EL (cell line): ENCODE measurements at places on chromosomes 6 and 20.
A peak's percentile ranks its signal among the peaks of the same experiment; 100 is the strongest.

DNA sequence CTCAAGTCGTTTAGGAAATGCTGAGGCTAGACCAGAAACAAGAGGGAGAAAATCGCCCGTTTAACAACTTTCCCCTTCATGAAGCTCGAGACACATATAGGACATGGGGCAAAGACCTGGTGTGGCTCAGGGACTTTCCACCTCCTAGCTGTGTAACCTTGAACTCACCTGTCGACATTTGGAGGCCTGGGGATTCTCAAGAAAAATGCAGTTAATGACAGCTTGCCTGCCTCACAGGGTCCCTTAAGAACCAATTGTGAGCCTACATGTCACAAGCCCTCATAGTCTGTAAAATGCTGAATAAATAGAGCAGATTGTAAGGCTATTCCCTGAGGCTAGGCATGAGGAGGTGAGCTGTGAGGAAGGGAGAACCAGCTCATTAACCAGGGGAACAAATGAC is 35.1 kb downstream of the MGME1 start:
- no peak for DNase-seq

- no peak for DNase-seq
Observed at GRCh38 chr6:3869632-3870527, 20.7 kb downstream of the FAM50B start.

DNA sequence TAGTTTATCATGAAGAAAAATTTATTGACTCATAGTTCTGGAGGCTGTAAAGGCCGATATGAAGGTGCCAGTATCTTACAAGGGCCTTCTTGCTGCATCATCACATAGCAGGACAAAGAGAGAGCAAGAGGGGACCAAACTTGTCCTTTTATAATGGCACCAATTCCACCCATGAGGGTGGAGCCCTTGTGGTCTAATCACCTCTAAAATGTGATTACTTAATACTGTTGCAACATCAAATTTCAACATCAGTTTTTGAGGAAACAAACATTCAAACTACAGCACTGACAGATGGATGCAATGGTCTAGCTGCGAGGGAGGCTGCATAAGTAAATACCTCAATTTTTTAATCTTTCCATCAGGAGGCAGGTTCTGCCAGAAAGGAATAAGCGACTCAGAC is 76.7 kb upstream of the LAMA2 start:
- DNase-seq = no peak

GRCh38 chr20:47009784-47010183 is 115.1 kb downstream of the EYA2 start:
- no peak for DNase-seq

DNA sequence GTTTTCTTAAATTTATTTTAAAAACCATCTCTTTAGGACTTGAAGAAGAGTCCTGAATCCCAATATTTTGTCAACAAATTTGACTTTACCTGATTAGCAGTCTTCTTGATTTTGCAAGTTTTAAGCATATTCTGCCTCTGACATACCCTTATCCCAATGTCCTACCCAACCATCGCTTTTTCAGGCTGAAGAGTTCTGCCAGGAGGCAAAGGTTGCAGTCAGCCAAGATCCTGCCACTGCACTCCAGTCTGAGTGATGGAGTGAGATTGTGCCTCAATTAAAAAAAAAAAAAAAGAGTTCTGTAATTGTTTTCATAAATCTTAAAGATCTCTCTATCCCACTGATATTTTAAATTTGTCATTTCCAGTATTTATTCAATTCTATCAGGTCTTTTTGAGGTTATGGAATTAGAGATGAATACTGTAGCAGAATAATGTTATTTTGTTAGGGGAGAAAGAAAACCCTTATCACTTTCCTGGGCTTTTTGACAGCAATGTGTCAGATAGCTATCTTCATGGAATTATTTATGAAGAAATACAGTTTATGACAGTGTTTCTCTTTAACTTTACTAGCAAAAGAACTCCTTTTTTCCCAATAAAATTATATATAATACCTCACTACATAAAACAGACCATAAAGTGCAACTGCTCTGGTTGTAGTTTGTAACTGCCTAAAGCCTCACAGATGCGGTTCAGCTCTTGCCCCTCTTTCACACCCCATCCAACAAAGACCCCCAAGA is 78.2 kb downstream of the IBTK start:
- no peak for DNase-seq

DNA sequence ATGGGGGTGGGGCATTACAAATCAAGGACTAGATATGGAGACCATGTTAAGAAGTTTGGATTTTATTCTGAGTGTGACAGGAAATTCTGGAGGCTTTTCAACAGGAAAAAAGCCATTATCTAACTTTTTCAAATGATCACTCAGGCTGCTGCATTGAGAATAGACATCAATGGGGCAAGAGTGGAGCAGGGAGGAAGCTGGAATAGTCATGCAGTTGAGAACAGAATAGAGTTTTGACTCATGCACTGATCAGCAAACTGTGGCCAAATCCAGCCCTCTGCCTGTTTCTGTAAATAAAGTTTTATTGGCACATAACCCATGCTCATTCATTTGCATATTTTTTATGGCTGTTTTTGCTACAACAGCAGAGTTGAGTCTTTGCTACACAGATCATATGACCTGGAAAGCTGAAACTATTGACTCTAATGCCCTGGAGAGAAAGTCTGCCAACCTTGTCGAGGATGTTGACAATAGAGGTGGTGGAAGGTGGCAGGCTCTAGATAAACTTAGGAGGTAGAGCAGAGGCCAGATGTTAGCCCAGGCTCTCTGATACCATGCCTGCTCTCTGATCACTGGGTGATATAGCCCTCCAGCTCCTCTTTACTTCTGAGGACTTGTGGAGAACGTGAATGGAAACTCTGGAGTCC is 441.8 kb downstream of the PTPRT start:
- DNase-seq = no peak

- no peak for DNase-seq
Observed at GRCh38 chr6:153758516-153758915, 280.5 kb upstream of the OPRM1 start.

DNA sequence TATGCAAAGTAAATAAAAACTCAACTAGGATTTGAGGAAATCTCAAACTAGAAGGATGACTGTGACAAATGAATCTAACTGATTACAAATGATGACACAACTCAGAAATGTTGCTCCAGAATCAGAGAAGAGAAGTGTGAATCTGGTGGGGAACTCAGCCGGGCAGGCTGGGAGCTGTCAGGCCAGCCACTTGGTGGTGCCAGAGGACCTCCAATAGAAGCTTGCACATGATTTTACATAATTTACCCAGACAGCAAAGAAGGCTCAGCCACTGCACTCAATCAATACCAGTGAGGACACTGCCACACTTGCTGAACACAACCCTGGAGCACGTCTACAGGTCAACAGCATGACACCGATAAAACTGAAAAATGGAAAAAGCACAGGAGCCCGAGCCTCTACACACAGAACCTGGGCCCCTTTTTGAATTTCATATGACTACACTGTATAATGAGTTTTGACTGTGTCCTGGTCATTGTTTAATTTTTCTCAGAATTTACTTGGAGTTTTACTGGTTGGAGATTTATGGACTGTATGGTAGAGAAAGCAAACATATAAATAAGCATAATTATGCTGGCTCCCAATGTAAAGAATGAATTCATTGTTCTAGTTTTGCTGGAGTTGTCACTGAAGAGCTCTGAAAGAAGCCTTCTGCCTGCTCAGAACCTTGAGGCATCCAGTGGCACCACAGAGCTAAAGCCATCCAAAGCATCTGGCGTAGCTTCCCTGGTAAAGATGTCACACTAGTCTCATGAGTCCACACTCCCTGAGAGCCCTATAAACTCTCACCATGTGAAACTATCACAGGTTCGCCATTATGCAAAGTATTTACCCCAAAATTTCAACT is 296.5 kb downstream of the THBS2 start:
- DNase-seq = peak; percentile 84

- DNase-seq = peak; percentile 59
Observed at GRCh38 chr6:12097791-12098190, 85.7 kb downstream of the HIVEP1 start.

- no peak for DNase-seq
Observed at GRCh38 chr20:61998343-61999121, 67.1 kb downstream of the TAF4 start.

DNA sequence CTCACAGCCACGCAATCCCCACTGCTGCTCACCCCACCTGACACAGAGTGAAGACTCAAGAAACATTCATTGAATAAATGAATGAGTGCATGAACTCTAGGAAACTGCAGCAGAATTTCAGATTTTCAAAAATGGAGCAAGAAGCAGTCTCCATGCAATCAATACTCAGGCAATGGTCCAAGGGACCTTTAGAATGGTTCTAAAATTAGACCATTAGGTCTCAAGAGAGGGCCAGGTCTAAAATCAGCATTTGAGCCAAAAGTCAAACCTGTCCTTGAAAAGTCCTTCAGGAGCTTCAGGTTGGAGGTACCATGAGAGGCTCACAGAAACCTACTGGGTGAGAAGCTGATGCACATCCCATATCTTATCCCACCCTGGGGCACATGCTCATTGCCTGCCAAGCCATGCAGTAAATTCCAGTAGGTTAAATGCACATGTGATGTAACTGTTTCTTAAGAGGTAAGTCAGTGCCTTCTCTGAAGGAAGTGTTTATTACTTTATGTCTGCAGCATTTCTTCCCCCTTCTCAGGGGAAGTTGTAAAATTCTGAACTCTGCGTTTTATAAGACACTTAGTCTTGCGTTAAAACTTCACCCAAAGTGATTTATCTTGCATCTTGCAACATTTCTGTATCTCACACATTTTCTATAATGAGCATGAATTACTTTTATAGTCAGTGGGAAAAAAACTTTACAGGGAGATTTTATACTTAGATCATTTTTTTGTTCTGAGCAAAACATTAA is 126.6 kb downstream of the ADAT2 start:
- DNase-seq = no peak

DNA sequence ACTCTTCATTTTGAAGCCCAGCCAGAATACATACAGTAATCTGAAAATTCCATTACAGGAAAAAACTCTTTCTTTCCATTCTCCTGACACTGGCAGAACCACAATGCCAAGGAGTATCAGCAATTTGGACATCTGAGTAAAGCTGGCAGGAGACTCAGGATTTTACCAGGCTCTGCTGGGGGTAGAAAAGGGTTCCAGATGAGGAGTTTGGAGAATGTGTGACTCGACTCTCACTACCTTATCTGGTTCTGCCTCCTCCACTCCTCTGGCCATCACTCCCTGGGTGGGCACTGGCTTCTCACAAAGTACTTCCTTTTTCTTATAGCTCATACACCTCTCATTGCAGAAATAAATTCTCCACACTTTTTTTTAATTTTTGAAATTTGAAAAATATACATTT is 10.6 kb upstream of the WFDC8 start:
- no peak for DNase-seq

DNA sequence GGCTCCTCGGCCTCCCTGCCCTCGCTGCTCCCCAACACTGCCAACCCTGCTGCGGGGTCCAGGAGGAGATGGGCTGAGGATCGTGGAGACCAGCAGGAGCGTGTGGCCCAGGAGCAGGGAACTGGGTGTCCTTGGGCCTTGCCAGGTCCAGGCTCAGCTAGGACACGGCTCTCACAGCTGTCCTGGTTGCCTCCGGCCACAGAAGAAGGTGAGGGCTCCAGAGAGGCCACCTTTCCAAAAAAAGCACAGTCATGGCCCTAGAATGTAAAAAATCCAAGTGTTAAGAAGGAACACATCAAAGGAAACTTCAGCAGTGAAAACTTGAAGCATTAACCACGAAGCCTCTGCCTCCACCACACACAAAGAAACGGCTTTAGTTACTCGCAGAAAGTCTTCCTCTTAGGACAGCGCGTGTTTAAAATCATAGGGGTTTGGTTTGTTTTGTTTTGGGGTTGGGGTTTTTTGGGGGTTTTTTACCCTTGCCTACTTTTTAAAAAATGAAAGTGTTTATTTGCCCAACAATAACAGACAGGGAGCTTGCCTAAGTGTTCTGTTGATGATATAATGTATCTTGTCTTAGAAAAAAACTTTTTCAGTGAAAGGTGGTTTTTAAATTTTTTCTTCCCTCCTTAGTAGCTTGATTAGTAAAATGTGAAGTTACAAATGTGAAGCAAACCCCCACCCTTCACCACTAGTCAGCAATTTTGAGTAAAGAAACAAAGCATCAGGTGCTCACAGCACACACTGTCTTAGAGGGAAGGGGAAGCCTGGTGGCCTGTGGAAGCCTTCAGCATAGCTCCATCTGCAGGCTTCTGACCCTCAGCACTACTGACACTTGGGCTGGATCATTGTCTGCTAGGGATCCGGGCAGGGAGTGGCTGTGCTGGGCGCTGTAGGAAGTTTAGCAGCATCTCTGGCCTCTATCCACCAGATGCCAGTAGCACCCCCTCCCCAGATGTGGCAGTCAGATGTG is 60.0 kb downstream of the PTPN1 start:
- DNase-seq = peak; percentile 27
